GM23338 (cell line): ENCODE measurements at places on chromosomes 7 and 10. TPM values are rescaled to one million over a fixed set of nuclear protein-coding genes. Genes with fewer than 3 reads are reported as not detected.

CYP2E1 gene
- 0.97 and 1.4 TPM in 2 replicates for polyA plus RNA-seq

GRCh38 chr7:783556-784490 lies 48.5 kb upstream of the SUN1 start:
- DNase-seq, result no peak

DNA sequence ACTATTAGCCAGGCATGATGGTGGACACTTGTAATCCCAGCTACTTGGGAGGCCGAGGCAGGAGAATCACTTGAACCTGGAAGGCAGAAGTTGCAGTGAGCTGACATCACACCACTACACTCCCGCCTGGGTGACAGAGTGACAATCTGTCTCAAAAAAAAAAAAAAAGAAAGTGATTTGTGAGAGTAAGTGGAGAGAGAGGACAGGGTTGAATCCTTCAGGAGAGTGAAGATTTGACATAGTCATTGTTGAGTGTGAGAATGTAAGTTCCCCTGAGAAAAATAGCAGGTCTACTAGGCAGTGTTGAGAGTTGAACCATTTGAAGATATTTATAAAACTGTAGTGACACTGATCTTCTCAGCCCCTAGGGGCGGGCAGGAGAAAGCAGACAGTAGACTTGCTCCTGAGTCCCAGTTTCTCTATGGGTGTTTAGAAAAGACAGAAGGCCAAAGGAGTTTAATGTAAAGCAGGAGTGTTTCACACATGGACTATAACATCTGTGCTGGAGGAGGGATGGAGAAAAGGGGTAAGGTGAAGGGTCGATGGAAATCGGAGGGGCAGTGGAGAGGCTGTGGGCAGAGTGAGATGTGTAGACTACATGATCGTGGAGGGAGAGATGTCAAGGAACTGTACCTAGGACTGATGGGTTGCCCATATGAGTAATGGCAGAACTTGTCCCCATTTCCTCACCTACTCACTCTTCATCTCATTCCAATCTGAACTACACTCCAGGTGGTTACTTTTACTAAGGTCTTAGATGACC lies 13.7 kb upstream of the LAMB4 start:
- DNase-seq, result peak; percentile 22

- DNase-seq, result no peak
These were observed 22.4 kb downstream of the PPP1R3C start for GRCh38 chr10:91610444-91610843.

- no peak for DNase-seq
These were observed 356.3 kb upstream of the MGMT start for GRCh38 chr10:129110780-129111179.

GRCh38 chr10:84341983-84342382 lies 13.6 kb downstream of the CCSER2 start:
- peak; percentile 30 for DNase-seq

DNA sequence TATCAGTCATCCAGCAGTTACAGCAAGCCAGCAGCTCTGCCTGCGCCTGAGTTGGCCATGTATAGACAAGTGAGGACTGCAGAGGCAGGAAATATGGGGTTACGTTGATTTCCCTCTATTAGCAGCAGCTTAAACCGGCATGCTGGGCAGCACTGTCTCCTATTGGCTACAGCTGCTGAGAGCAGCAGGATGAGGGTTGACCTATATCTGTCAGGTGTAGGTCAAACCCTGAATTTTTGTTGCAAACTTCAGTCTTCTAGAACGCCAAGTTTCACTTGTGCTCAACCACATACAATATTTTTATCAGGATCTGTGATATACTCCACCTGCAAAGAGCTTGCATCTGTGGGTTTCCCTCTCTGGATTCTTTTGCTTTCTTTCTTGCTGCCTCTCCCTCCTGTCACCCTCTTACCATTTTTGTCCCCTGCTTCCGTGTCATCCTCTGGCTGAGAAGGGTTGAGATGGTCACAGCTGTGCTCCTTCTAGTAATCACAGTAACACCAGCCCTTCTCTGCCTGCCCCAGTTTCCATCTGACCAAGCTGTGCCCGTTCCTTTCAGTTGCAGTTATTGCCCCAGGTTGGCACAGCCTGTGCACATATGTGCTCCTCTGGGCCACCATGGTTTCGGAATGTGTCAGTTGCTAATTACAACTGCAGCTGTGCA lies 23.8 kb upstream of the GLCCI1 start:
- DNase-seq, result no peak

- no peak for DNase-seq
These were observed 34.2 kb downstream of the TACR2 start for GRCh38 chr10:69382382-69383117.

GIMAP1 gene
- not detected in 2 replicates for polyA plus RNA-seq

DNAH11 gene
- polyA plus RNA-seq, result 9.1 and 9.3 TPM in 2 replicates

HOXA3 gene
- polyA plus RNA-seq, result not detected in 2 replicates

DNA sequence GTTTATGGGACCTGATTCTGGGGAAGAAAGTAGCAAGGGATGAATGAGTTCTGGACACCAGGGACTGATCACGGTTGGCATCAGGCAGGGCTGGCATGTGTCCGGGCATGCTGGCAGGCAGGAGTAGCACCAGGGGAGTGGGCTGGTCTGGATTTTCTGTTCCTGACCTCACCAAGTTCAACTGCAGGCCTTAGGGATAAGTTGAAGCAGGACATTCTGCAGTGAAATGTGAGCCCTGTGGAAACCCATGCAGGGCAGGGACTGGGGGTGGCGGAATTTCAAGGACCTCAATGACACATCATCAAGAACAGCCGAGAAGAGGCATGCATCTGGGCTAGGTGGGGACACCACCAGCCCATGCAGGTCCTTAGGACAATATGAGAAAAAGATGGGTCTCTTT lies 80.2 kb upstream of the ADAM12 start:
- no peak for DNase-seq

DNA sequence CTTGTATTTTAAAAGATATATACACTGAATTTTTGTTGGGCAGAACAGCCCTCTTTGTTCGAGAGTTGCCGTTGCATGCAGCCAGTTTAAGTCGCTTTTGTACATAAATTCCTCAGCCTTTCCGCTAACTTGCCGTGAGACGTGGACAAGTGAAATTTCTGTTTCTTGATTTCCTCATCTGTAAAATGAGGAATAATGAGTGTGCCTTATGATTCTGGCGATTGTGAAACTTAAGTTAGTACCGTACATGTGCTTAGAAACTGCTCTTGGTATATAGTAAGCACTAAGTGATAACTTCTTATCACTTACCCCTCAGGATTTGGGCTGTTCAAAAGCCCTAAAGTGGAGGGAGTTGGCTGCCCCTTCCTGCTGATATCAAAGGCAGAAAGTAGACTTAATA lies 1.4 kb downstream of the CCNJ start:
- DNase-seq, result peak; percentile 35

FAM25G gene
- not detected in 2 replicates for polyA plus RNA-seq

AKR1C2 gene
- polyA plus RNA-seq, result 0.83 and 0.86 TPM in 2 replicates

CYP2C19 gene
- polyA plus RNA-seq, result not detected in 2 replicates

GRCh38 chr10:102117391-102118159 lies 2.6 kb downstream of the LDB1 start:
- peak; percentile 80 for DNase-seq

TRIP6 gene
- polyA plus RNA-seq, result 44.6 and 45.0 TPM in 2 replicates

DNA sequence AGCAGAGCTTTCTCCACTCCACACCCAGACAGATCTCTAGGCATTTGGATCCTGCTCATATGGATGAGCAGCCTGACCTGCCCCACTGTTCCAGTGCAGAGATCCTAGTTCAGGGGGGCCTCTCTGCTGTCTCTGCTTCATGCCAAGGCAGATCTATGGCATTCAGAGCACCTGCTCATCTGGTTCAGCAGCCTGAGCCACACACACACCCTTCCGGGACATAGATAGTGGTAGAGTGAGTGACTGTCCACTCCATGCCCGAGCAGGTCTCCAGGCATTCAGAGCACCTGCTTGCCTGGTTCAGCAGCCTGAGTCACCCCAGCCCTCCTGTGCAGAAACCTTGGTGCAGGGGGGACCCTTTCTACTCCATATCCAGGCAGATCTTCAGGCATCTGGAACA lies 54.3 kb upstream of the ZNF800 start:
- DNase-seq, result no peak

GRCh38 chr7:28551331-28551730 lies 139.0 kb downstream of the CREB5 start:
- DNase-seq, result no peak

DNA sequence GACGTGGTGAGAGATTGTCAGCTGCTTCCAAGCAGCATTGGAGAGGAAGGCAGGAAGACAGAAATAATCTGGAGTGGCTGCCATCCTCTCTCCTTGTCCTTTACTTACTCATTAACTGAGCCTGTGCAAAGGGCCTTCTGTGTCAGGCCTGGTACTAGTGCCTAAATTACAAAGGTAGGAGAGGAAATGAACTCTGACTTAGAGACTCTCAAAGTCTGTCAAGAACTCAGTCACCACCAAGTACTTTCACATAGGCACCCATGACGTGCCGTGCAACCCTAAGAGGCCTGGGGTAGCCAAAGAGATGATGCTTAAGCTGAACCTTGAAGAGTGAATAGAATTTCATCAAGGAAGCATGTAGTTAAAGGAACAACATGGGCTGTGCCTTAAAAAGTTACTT lies 866.9 kb downstream of the LRMDA start:
- DNase-seq, result no peak

DNA sequence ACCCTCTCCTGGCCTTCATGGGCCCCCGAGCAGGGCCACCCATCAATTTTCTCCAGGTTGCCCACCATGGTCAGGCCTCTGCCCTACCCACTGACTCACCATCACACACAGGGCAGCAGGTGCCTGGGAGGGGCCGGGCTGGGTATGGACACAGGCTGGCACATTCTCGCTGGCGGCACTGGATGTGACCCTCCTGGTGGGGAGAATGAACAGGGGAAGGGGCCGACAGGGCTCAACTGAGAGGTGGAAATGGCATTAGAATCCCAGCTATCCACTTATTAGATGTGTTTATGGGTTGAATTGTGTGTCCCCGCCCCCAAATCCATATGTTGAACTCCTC lies 16.4 kb downstream of the KCP start:
- no peak for DNase-seq

GRCh38 chr10:74047871-74048270 lies 50.0 kb downstream of the VCL start:
- DNase-seq, result no peak

CPA2 gene
- polyA plus RNA-seq, result not detected in 2 replicates

DNA sequence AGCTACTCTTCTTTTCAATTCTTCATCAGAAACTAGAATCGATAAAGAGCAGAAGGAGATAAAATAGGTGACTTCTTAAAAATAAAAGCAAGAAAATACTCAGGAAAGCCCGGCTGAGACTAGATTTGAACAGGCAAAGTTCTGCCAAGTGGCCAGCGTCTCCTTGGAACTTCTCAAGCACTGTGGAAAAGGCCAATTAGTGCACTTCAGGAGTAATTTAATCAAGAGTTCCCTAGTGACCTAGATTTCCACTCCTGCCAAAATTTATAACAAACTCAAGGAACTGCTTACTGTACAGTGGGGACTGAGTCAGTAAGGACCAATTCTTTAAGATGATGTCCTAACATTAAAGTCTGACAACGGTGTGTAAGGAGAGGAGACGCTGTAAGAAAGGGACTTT lies 57.3 kb downstream of the CHCHD3 start:
- DNase-seq, result no peak

DNA sequence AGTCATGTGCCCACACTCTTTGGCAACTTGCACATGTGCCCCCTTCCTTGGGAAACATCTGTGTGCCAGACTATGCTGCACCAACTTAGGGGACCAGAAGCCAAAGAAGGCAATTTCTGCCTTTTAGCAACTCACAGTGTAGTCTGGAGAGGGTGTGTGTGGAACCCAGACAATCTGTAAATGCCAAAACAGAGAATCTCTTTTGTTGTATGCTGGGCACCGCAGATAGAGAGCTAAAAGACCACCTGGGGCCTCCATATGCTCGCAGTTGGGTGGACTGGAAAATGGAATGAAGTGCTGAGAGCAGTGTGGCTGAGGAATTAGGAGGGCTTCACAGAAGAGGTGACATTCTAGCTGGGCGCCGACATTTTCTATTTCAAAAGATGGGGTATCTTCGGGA lies 26.4 kb downstream of the UBTD1 start:
- no peak for DNase-seq

GRCh38 chr7:114852293-114852692 lies 69.6 kb upstream of the MDFIC start:
- no peak for DNase-seq

DNA sequence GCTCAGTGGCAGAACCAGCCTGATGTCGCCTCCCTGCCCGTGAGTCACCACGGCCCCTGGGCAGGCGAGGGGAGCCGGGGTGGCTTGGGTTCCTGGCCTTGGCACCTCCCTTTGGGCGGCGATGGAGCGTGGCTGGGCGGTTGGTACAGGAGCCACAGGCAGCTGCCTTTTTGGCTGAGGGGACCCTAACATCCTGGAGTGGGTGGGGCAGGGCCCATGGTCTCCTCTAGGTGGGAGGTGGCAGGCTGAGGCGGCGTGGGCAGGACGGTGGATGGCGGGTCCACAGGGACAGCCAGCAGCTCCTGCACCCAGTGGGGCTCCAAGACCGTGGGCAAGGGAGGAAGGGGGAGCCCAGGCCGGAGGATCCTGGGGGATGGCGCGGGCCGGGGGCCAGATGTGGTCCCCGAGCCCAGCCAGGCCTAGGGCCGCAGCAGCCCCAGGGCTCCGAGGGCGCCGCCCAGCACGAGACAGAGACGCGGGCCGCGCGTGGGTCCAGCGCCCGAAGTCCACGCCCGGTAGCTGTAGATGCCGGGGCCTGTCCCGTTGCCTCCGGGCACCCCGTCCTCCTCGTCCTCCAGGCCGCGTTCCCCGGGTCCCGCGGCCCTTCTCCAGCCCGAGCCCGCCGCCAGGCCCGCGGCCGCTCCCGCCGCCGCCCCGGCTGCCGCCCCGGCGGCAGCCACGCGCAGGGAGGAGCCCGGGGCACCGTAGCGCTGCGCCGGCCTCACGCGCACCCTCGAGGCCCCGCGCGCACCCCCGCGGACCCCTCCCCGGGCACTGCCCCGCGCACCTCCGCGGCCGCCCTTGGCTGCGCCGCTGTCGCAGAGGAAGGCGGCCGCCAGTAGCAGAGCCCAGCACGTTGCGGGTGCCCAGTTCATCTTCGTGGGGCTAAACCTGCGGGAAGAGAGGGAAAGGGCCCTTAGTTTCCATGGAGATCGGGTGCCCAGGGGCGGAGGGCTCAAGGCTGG lies 1.3 kb downstream of the SPRN start:
- peak; percentile 31 for DNase-seq

- no peak for DNase-seq
These were observed 1080.6 kb upstream of the LRRN3 start for GRCh38 chr7:110010359-110010758.

- DNase-seq, result no peak
These were observed 6.6 kb downstream of the AFAP1L2 start for GRCh38 chr10:114397651-114398145.

NPC1L1 gene
- polyA plus RNA-seq, result 0.03 and 0.05 TPM in 2 replicates

DNA sequence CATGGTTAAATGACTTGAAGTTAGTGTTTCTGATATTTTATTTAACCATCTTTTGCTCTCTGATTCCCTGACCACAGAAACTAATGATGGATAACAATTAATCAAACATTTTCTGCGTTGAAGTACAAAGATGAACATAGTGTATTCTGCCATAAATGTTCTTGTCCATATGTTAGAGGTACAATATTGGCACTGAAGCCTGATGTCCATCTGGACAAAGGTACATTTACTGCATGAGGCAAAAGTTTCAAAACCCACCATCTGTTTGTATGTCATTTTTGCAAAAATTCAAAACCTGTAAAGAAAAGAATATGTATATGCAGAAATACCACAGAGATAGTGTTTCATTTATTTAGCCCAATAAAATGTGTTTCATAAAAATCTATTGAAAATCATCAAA lies 861.5 kb downstream of the ANKRD7 start:
- DNase-seq, result no peak
